ENCODE measurements at places on chromosomes 6 and 20.

GRCh38 chr6:55943329-55943728 lies 67.9 kb upstream of the BMP5 start:
- DNase-seq, result no peak

DNA sequence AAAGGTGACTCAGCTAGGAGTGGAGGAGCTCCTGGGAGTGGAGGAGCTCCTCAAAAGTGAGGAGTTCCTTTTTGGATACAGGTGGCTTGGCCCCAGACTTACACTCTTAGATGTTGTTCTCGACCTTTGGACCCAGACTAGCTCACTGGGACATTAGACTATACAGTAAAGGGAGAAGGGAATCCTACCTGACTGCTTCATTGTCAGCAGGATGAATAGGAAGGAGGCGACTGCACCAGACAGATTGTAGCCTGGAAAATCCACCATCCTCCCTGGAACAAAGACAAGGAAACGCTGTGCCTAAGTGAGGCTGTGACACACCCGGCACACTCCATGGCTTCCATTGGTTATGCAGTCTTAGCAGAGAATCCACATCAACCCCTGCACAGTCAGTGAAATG lies at the start of gene BTNL2:
BTNL2 (minus strand) TSS at position 325 of the 400 bp plus-strand sequence; CDS start at position 267, 58 bp downstream.
- DNase-seq, result no peak

- DNase-seq, result no peak
These were observed 11.8 kb downstream of the GNAS start for GRCh38 chr20:58864346-58864745.

GRCh38 chr20:15236812-15237211 lies 899.4 kb upstream of the FLRT3 start:
- DNase-seq, result no peak

DNA sequence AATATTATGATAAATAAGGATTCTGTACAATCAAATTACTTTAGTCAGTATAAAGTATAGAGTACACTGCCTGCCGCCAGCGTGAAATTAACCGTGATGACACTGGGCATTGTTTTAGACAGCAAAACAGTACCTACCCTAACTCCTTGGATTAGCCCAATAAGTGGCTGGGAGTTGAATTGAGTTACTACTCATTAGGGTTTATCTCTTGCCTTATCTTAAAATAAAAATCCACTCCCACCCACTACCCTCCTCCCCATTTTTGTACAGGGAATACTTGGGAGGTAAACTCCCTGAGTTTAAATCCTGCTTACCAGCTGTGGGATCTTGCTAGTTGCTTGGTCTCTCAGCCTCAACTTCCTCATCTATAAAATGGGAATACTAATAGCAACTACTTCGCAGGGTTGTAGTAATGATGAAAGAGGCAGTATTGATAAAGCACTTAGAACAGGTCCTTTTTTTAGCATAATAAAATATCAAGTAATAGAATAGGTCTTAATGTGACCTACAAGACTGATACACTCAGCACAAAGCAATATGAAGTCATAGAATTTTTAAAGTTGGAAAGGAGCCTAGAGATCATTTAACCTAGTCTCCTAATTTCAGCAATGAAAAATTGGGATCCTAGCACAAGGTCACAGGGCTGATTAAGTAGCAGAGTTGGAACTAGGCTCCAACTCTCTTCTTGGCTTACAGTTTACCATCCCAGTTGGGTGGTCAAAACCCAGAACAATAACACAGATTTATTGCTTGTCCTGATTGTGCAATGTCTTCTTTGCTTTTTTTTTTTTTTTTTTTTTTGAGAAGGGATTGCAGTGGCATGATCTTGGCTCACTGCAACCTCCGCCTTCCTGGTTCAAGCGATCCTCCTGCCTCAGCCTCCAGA lies 23.8 kb downstream of the PHACTR2 start:
- DNase-seq, result no peak

GRCh38 chr20:35461620-35462019 lies 6.2 kb downstream of the CEP250 start:
- DNase-seq, result no peak

- no peak for DNase-seq
These were observed 45.0 kb downstream of the SLC23A2 start for GRCh38 chr20:4956200-4956810.

DNA sequence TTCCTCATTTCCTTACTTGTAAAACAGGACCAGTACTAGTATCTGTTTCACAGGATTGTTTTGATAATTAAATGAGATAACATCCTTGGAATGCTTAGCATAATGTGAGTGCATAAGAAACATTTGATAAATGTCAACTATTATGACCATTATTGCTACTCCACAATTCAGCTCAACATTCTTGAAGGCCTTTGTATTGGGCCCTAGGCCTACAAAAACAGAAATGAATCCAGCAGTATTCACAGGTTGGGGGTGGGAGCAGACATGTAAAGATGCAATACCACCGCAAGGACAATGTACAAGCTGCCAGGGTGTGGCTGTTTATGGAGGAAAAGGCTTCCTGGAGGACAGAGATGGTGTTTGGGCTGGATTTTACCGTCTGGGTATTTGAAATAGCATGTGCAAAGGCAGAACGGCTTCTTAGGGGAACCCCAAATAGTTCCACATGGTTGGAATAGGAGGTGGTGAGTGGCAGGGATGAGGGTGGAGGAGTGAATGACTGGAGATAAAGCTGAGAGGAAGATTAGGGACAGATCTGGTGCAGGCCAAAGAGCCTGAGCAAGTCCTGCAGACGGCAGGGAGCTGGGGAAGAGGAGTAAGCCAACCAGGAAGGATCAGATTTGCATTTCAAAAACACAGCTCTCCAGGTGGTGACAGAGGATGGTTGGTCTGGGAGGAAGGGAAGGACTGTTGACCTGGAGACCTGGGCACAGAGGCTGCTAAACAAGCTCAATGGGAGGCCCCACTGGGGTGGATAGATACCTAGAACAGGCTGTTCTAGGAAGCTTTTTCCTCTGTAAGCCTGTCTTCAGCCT lies 57.0 kb upstream of the EPB41L1 start:
- no peak for DNase-seq

DNA sequence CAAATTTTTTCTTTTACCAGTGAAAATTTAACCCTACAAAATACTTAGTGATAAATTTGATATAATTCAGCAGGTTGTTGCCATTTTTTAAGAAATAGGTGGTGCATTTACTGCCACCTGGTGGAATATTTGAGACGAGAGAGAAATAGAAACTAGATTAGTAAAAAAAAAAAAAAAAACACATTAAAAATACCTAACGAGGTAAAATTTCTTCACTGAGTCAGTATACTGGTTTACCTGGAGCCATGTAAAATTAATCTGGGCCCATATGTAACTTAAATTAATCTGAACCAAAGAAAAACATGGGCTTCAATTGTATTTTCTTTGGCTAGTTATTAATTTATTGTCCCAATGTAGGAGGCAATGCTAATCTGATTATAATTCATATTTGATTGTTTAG lies 520.8 kb downstream of the EPM2A start:
- DNase-seq, result no peak

DNA sequence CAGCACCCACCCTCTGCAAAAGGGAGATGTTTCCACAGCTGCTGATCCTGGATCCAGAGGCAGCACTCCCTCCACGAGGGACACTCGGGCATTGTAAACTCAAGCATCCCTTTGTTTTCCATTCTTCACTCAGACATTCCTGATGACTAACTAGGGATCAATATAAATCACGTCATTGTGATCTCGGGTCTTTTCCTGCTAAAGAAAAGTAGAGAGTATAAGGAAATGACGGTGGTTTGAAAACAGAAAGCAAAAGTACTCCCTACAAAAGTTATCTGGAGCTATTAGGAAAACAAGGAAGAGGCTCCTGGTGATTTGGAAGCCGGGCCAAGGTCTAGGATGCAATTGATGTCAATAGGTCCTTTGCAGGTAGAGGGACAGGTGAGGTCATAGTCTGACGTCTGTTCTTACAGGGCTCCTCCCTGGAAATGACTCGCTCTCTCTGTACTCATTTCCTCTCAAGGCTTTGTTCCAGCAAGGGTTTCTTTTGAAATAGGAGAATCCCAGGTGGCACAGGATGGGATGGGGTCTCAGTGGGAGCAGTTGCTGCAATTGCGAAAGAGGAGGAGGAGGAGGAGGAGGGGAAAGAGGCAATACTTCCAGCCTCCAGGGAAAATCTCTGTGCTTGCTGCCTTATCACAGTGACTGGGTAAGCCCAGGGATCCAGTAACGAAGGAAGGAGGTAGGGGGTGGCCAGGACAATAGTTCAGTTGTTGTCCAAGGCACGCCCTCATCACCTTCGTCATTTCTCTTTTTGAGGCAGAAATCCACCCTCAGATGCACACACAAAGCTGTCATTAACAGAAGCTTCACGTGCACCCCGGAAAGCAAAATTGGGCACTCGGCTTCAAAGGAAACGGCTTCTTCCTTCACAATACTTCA lies 222.8 kb downstream of the LY86 start:
- no peak for DNase-seq

DNA sequence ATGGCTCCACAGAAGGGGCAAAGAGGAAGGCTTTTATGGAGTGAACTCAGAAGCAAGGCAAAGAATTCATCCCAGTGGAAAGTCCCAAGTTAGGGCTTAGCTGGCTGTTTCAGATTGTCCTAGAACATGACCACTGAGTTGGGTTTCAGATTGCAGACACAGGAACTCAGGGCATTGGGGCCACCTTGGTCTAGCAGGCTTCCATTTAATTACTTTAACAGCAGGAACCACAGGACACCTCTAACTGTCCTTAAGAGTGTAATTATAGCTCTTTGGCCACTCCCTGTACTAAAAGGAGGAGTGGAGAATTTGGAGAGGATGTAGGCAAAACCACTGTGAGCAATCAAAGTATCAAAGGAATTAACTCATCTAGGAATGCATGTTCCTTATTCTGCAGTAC lies 150.6 kb upstream of the AGPAT4 start:
- no peak for DNase-seq

DNA sequence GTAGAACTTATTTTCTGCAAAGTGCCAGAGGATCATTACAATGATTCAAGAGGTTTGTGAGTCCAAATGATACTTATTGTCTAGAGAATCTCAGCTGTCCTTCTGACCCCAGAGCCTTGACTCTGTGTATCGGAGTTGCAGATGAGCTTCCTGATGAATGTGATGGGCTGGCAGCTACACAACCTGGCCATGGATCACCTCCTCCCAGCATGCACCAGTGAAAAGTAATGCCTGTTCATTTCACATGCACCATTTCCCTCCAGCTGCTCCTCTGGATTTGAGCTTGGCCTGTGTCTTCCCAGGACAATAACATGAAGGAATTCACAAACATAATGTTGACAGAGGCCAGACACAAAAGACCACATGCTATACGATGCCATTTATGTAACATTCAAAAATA lies 30.0 kb downstream of the SNHG17 start:
- no peak for DNase-seq

DNA sequence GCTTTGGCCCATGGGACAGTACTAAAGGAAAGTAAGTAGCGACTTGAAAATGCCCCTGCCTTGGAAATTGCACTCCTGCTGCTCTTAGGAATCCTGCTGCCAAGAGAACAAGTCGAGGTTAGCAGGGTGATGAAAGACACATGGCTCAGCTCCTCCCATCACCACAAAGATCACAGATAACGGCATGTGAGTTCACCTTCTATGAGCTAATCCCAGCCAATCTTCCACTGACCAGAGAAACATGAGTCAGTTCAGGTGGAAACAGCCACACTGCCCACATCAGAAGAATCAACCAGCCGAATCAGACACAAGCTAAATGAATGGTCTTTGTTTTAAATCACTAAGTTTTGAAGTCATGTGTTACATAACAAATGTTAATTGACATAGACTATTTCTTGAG lies 106.3 kb downstream of the PRKN start:
- no peak for DNase-seq

DNA sequence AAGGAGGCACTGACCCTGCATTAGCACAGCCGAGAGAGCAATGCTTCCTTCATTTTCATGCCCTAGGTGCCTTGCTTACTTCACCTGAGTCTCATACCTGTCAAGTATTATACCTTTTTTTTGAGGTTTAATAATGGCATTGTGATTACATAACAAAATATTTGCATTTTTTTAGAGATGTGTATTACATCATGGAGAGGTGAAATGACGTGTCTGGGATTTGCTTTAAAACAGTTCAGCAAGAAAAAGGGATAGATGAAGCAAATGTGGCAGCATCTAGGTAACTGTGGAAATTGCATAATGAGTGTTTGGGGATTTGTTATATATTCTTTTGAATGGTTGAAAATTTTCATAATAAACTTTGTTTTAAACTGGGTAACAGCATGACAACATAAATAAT lies 48.9 kb downstream of the NKX2-2 start:
- DNase-seq, result no peak

GRCh38 chr6:38572186-38572813 lies 67.4 kb downstream of the BTBD9 start:
- DNase-seq, result no peak

- no peak for DNase-seq
These were observed 51.0 kb upstream of the FBXO30 start for GRCh38 chr6:145865595-145865994.

Measured in stimulated activated CD8-positive, alpha-beta memory T cell treated with anti-CD3 and anti-CD28 coated beads, Interleukin-7, amount 100 ng/mL, for 4 hours (primary cell).